ENCODE measurements at places on chromosomes 7 and 10. TPM values are rescaled to one million over a fixed set of nuclear protein-coding genes. Genes with fewer than 3 reads are reported as not detected.

The TMEM213 gene
- 0.28 TPM for total RNA-seq

The LRIT2 gene
- total RNA-seq, result not detected

The GPR85 gene
- total RNA-seq, result not detected

The H2BK1 gene
- 0.88 TPM for total RNA-seq

The HMX3 gene
- total RNA-seq, result not detected

The TAS2R5 gene
- 1.5 TPM for total RNA-seq

The LIPM gene
- total RNA-seq, result not detected

The R3HCC1L gene
- 16.3 TPM for total RNA-seq
